ENCODE measurements at places on chromosomes 1 and 21.

- DNase-seq: no peak
Observed at GRCh38 chr1:85303440-85304162, 27.2 kb upstream of the BCL10 start.

DNA sequence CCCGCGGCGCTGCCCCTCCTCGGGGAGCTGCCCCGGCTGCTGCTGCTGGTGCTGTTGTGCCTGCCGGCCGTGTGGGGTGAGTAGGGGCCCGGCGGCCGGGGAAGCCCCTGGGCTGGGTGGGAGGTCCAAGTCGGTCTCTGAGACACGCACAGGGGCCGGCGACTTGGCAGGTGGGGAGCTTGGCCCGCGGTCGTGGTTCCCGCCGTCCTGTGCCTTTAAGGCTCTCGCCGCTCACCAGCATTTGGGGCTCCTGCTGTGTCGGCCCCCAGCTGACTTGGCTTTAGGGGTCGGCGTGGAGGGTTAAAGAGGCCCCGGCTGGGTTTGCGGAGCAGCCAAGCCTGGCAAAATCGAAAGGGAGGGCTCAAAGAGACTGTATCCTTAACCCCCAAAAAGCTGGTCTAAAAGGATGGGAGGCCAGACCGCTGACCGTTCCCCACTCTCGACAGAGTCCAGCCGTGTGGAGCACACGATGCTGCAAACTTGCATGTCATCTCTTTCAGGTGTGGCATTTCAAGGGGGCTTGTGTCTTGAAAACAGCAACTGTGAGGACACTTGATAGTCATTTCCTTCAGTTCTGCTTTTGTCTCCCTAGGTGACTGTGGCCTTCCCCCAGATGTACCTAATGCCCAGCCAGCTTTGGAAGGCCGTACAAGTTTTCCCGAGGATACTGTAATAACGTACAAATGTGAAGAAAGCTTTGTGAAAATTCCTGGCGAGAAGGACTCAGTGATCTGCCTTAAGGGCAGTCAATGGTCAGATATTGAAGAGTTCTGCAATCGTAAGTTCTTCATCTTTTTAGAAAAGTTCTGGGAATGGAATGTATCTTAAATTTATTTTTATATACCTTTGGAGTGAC lies 540 bp downstream of the CD55 start:
- no peak for DNase-seq

- DNase-seq: peak; percentile 19
Observed at GRCh38 chr1:55592122-55592521, 377.0 kb upstream of the USP24 start.

DNA sequence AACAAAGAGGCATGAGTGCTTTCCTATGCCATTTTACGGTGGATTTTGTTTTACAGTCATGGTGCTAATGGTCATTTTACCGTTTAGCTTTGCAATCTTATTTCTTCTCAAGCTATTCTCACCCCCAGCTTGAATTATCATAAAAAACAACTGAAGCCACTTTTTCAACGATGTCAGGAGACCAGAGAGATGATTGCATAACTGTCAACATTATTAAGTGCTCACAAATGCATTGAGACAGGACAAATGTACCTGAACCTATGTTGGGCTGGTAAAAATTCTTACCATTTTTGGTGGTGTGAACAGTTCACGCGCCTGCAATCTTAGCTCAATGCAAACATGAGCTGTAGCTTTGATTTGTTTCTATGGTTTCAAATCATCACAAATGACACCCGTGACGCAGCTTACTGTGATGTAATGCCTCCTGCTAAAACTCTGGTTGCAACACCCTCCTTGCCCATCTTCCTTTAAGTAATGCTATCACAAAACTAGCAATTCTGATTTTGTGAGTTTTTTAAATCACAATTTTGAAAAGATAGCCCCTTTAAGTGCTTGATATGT lies 104.4 kb downstream of the UCHL5 start:
- no peak for DNase-seq

DNA sequence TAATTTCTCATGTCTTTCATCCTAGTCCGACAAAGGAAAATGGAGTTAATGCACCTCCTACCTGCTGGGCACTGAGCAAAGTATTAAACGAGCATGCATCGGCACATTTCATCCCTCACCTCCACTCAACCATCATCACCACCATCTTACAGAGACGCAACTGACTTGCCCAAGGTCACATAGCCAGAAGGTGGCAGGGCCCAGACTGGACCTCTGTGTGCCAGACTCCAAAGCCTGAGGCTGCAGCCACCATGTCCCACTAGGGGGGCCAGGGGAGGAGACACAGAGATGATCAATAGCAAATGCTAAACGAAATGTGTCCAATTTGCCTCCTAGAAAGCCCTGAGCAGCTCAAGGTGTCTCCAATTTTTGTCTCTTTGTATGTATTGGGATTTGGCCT lies 163.7 kb upstream of the EDN2 start:
- no peak for DNase-seq
